ENCODE measurements at places on chromosomes 2 and 18.
A peak's percentile ranks its signal among the peaks of the same experiment; 100 is the strongest.

DNA sequence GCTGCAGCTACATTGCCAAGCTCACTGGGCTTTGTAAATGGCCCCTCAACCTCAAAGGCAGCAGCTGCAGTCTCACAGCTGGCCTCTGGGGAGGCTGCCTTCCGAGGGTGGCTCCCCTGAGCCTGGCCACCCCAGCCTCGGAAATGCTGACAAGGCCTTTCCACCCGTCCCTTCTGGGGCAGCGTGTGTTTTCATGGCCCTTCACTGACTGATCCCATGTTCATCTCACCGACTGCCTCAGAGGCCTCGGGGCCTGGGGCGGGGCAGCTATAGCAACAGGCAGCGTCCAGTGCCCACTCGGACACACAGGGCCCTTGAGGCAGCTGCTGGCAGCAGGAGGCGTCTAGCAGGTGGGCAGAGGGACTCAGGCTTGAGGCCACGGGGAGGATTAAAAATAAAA, 149.7 kb downstream of the GLI2 start:
- DNase-seq = no peak

DNA sequence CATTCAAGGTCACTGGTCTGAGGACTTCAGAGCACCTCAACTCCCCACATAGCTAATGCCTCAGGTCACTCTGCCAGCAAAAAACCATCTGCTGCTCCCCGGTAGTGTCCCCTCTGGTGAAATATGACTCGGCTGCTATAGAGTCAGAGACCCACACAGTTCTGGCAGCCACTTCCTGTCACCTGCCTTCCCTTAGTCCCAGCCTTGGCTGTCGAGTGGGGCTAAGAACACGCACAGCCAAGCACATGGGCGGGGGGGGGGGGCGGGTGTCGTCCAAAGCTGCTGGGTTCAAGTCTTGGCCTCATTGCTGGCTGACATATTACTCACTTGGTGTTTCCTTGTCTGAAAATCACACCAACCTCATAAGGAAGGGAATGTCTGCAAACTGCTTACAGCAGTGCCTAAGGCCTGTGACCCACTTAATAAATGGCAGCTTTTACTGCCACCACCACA, 37.5 kb downstream of the POLR1A start:
- peak; percentile 25 for DNase-seq

DNA sequence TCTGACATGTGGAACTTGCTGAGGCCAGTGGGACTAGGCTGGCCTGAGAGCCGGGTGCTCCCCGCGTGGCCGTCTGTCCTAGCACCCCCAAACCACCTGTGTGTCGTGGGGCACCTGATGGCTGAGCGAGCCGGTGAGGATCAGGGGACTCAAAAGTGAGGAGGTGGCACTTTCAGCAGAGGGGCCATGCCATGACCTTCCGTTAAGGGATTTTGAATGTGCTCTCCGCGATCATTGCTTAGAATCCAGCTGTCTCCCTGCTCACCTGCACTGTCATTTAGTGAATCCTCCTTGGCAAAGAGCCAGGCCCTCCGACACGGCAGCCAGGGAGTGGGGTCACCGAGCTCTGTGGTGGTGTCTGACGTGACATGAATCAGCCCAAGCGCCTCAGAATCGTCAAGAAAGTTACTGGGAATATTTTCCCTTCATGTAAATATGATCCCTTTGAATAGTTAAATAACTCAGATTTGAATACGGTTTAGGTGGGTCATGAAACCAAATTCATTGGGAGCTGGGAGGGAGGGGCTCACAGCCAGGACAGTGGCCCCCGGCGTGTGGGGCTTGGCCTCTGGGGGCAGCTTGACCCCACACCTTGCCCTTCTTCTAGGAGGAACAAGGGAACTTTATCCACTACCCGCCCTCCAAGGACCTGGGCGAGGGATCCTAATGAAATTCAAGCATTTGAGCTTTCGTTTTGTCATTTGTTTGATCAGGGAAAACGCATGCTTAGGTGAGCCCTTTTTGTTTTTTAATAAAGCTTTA, 9.5 kb downstream of the NFATC1 start:
- DNase-seq = no peak

DNA sequence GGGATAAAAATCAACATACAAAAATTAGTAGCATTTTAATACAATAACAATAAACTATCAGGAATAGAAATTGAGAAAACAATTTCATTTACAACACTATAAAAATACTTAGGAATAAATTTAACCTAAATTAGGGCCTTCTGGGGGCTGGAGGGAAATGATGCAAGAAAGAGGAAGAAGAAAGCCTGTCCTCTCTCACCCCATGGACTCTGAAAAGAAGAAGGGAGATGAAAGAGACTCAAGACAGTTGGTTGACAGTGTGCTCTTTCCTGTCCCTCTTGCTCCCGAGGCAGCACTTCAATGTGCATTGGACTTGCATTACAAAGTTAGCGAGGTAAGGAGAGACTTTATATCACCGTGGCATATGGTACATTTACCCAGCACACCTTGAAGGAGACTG, 88.5 kb downstream of the VAPA start:
- DNase-seq = no peak

GRCh38 chr18:3305354-3305762, 43.4 kb downstream of the MYL12B start:
- DNase-seq = peak; percentile 8

DNA sequence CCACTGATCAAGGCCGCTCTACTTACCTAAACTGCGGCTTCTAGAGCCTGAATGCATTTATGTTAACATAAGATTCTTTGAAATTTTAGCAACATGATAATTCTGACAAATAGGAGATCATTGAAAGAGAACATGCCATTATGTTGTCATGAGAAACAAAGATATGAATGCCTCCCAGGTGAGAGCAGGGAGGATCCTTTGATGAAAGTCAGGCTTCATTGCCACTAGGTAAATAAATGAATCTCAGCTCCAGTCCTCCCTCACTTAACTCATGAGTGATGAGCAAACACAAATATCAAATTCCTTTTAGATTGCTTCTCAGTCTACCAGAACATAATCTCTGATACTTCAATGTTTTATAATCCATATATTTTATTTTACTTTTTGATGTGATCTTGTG, 463.2 kb upstream of the CDH7 start:
- DNase-seq = no peak

GRCh38 chr18:80041424-80041823, 7.2 kb downstream of the RBFA start:
- DNase-seq = no peak

DNA sequence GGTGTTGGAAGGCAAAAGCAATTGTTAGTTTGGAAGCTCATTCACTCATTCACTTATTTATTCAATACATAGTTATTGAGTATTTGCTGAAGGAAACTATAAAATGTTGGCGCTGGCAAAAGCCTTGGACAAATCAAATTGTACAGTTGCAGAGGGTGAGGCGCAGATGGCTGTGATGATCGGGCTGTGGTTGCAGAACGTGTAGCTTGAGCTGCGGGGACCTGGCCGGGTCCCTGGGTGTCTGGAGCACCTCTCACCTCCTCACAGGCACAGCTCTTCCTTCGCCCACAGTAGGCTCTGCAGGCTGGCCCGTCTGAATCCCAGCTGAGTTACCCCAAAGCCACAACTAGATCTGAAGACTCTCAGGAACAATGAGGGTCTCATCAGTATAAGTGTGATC, 72.7 kb downstream of the LDLRAD4 start:
- DNase-seq = no peak

DNA sequence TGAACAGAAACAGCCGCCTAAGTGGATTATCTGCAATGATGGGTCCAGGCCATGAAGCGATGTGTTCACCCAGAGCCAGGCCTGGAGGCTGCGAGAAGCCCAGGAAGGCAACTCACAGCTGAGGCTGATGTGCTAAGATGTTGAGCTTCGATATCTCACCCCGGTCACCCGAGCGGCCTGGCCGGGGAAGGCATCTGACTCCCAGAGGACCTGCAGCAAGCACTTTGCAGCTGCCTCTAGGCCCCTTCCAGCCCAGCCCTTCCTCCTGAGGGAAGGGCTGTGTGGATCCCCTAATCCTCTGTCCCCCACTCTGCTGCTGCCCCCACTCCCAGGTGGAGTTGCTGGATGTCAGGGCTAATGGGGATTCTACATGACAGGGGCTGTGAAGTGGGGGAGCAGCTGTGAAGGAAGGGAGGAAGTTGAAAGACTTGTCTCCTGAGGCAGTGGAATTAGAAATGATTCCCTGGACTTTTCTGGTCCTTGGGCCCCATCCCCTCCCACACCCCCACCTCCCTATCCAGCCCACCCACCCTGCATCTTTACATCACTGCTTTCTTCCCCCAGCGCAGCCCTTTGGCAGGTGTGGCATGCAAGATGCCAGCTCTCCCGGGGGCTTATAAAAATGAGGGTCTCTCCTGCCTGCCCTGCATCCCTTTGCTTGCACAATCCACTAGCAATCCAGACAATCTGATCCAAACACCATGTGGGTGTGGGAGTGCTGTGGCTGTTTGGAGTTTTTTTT, 4.3 kb downstream of the ATP6V1B1 start:
- no peak for DNase-seq

DNA sequence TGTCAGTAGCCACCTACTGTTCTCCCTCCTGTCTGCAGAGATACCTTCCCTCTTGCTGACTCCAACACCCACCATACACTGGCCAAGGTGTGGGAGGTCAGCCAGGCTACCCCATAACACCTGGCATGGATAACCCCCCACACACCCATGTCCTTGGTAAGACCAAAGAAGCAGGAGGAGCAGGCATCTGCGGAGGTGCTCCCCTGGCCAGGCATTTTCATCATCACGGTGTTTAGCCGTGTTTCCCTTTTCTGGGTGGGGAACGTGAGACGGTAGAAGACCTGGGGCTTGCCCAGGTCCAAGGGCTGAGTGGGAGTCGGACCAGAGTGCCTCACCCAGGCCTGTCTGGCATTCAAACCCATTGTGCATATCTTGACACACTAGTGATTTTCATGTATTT, 150.3 kb downstream of the SMAD7 start:
- DNase-seq = no peak

DNA sequence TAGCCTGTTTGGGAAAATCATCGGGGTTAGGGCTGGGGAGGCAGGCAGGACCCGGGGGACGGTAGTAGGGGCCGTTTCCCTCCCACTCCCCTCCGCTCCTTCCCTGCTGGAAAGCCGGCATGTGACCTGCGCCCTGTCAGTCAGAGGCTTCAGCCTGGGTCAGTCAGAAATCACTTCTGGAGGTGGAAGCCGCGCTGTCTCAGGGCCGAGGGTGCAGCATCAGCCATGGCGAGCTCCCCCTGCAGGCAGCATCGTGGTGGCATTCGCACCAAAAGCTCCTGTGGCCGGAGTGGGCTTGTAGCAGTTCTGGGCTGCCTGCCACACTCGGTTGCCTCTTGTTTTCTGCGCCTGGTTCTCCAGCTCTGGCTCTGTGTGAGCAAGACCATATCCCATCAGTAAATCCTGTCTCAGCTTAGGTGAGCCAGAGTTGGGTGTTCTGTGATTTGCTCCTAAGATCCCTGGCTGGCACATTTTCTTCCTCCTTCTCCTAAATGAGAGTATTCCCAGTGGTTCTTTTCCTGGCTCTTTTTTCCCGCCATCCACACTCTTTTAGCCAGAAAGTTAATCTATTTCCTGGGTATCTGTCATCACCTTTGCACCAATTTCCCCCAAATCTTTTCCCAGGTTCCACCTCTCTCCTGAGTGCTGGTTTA, 123.9 kb upstream of the CD302 start:
- peak; percentile 59 for DNase-seq

DNA sequence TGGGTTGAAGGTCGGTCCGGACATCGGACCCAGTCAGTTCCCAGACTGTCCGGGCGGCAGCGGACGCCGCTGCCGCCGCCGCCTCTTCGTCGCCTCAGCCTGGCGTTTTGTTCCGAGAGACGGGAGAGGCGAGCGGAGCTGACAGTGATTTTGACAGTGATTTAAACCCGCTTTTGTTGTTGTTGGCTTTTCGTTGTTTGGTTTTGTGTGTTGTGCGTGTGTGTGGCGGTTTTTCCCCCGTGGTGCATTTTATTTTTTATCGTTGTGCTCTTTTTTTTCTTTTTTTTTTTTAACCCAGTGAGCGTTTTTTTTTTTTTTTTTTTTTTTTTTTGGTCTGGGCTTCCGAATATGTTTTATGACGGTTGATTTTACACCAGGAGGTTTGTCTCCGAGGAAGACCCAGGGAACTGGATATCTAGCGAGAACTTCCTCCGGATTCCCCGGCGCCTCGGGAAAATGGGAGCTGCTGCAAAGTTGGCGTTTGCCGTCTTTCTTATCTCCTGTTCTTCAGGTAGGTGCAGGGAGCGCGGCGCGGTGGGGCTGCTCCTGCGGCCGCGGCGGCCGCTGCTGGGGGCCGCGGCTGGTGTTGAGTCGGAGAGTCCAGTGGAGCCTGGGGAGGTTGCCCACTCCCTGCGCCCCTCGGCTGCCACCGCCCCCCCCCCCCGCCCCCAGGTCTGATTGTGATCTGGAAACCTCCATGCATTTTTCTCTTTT, at the start of gene ACVR2A:
ACVR2A (plus strand) TSS at position 333 of the 714 bp plus-strand sequence; CDS start at position 457, 124 bp downstream.
- DNase-seq = peak; percentile 9

Measured in activated gamma-delta T cell treated with anti-CD3 and anti-CD28 coated beads, Interleukin-2, amount 50 U/mL, for 16 hours (primary cell).